Thoracic aorta (tissue), 2 donors: ENCODE measurements at places on chromosomes 12 and 14.

DNA sequence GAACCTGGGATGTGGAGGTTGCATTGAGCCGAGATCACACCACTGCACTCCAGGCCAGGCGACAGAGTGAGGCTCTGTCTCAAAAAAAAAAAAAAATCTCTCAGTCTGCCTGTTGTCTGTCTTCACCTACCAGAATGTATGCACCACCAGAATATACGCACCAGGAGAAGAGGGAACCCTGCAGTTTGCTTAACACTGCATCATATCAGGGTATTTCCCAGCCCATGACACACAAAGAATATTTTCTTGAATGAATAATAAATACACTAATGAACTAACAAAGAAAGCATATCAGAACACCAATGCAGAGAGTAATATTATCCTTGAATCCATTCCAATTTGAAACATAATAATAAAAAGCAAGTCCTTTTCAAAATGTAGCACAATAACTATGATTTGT, 44.2 kb upstream of the FOXN3 start:
- no peak for DNase-seq
- H3K36me3 ChIP-seq: no peaks in the 10 kb centered on the region
- H3K27ac ChIP-seq: no peak overlapping the region
- peaks cover 8% of the 10 kb centered on the region for H3K4me1 ChIP-seq
- H3K4me3 ChIP-seq: no peak overlapping the region

GRCh38 chr12:20189767-20190166, 178.6 kb upstream of the PDE3A start:
- H3K36me3 ChIP-seq: no peaks in the 10 kb centered on the region
- no peak overlapping the region for H3K4me3 ChIP-seq
- H3K4me1 ChIP-seq: peaks cover 15% of the 10 kb centered on the region
- DNase-seq: no peak
- no peak overlapping the region for H3K27ac ChIP-seq
- H3K27me3 ChIP-seq: no peaks in the 10 kb centered on the region

GRCh38 chr14:23895053-23895419, 58.5 kb upstream of the DHRS4 start:
- no peak overlapping the region for H3K4me3 ChIP-seq
- H3K4me1 ChIP-seq: no peaks in the 10 kb centered on the region
- no peaks in the 10 kb centered on the region for H3K27me3 ChIP-seq
- no peak for DNase-seq
- no peaks in the 10 kb centered on the region for H3K36me3 ChIP-seq

DNA sequence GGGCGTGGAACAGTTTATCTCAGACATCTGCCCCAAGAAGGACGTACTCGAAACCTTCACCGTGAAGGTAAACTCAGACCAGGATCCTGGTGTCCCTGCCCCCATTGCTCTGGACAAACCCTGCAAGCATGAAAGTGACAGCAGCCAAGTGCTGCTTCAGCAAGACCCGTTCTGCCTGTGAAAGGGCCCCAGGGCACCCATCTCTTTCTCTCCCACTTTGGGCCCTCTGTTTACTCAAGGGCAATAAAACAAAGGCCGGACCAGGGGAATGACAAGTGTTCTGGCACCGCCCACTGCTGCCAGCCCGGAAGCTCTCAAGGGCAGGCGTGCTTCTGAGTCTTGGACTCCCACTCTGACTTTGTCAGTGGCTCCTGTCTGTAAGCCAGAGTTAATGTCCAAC, 35.3 kb downstream of the CD9 start:
- no peak for DNase-seq
- no peaks in the 10 kb centered on the region for H3K27me3 ChIP-seq
- H3K36me3 ChIP-seq: peaks cover 36% of the 10 kb centered on the region
- no peak overlapping the region for H3K4me3 ChIP-seq

- no peaks in the 10 kb centered on the region for H3K27me3 ChIP-seq
- H3K27ac ChIP-seq: peak overlapping the region; percentile 78
- peak; percentile 43 for DNase-seq
- no peaks in the 10 kb centered on the region for H3K36me3 ChIP-seq
Observed at GRCh38 chr14:68627050-68627867, 165.6 kb downstream of the ZFP36L1 start.

DNA sequence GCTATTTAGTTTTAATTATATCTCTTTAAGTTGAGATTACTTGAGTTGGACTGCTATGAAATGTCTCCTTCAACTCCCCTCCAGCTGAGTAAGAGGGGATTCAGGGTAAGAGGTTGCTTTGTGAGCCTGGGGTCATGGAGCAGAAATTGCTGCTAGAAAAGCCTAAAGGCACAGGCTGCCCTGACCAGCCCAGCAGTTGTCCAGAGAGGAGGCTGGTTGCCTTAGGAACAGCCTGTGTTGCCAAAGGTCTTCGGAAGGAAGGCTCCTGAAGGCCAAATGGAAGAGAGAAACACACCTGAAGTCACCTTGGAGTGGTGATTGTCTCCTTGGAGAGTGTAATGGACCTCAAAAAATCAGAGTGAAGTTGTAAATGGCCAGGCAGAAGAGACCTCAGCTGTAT, 235.5 kb upstream of the PDE3A start:
- H3K27me3 ChIP-seq: no peaks in the 10 kb centered on the region
- H3K4me1 ChIP-seq: no peaks in the 10 kb centered on the region
- no peaks in the 10 kb centered on the region for H3K36me3 ChIP-seq
- no peak overlapping the region for H3K27ac ChIP-seq
- H3K4me3 ChIP-seq: no peak overlapping the region
- DNase-seq: no peak
